ENCODE measurements at places on chromosomes 1 and 21. TPM values are rescaled to one million over a fixed set of nuclear protein-coding genes. Genes with fewer than 3 reads are reported as not detected.

The MYOG gene
- not detected for total RNA-seq

The PSMA5 gene
- total RNA-seq, result 75.5 TPM

The ADAMTSL4 gene
- total RNA-seq, result 0.56 TPM

GRCh38 chr1:214720561-214720960 lies 117.6 kb downstream of the CENPF start:
- H3K36me3 ChIP-seq, result no peaks in the 10 kb centered on the region
- no peaks in the 10 kb centered on the region for H3K4me1 ChIP-seq
- H3K27ac ChIP-seq, result no peak overlapping the region
- peak; percentile 82 for DNase-seq
- H3K27me3 ChIP-seq, result no peaks in the 10 kb centered on the region

DNA sequence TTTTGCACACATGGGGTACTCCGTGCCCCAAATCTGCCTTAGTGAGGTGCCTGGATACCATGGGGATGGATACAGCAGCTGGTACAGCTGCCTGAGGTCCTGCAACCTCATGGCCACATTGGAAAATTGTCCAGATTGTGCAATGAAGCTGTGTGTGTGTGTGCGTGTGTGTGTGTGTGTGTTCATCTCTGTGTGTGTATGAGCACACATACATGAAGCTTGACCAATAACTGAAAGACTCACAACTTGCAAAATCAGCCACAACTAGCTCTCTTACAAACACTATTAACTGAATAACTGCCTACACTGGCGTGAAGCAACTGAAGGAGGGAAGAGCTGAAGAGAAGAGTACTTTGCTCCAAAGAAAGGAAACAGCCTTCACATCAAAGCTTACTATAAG lies 78.1 kb downstream of the ERG start:
- peaks cover 10% of the 10 kb centered on the region for H3K27me3 ChIP-seq
- no peak overlapping the region for H3K4me3 ChIP-seq
- no peaks in the 10 kb centered on the region for H3K4me1 ChIP-seq
- H3K36me3 ChIP-seq, result no peaks in the 10 kb centered on the region

DNA sequence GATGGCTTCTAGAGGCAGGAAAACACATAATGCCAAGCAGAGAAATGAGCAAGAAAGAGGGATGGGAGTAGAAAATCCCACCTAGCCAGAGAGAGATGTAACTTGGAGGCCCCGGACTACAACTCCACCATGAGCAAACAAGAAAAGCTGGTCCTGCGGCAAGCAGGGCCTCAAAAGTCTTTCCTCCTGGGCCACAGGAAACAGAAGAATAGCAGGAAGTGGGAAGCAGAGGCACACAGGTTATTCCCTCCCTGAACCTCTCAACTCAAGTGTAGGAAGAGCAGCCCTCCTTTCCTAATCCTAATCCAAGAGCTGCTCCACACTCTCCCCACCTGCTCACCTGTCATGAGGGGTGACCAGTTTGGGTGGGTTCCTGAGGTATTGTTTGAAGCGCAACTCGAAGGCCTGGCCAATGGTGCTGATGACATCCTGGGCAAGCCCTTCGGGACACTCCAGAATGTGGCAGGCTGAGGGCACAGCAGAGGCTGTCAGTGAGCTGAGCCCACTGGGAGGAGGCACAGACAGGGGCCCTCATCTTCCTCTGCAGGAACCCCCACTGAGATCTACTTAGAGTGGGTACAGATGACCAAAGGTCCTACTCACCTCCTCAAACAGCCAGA lies 3.1 kb downstream of the SHC1 start:
- no peak overlapping the region for H3K27ac ChIP-seq
- no peak for DNase-seq
- H3K4me1 ChIP-seq, result peaks cover 15% of the 10 kb centered on the region
- H3K36me3 ChIP-seq, result peaks cover 54% of the 10 kb centered on the region

GRCh38 chr1:165828669-165829329 lies 1.4 kb downstream of the UCK2 start:
- H3K4me1 ChIP-seq, result peaks cover 6% of the 10 kb centered on the region
- peak; percentile 90 for DNase-seq
- no peaks in the 10 kb centered on the region for H3K36me3 ChIP-seq

DNA sequence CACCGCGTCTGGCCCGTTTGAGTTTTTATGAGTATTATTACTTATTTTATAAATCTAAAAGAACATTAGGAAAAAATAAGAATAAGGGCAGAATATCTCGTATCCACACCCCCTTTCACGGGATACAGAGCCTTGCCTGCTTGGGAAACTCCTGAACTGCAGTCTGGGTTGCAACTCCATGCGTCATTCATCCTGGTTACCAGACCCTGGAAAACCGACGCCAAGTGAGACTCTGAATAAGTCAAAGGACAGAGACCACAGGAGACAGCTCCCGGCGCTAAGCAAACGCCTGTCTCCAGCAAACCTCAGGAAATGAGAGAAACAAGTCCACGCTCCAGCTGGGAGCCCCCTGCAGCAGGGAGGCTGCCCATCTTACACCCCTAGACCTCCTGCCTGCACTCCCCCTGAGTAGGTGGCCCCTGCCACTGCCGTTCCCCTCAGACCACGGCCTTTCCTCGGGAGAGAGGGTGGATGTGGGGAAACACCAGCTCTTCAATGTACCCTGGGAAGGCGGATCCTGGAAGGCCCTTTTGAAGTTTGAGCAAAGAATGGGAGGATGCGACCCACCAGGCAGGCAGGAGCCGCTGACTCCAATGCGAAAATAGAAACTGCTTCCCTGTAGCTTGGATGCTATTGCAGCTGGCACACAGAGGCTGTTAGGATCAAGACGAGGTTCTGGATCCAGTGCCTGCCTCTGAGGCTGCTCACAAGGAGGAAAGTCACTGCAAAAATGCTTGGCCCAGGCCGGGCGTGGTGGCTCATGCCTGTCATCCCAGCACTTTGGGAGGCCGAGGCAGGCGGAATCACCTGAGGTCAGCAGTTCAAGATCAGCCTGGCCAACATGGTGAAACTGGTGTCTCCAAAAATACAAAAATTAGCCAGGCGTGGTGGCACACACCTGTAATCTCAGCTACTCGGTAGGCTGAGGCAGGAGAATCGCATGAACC lies 37.7 kb upstream of the GPR157 start:
- H3K27me3 ChIP-seq, result no peaks in the 10 kb centered on the region
- DNase-seq, result peak; percentile 89
- peaks cover 31% of the 10 kb centered on the region for H3K4me1 ChIP-seq
- H3K4me3 ChIP-seq, result no peak overlapping the region

- no peak overlapping the region for H3K27ac ChIP-seq
- H3K27me3 ChIP-seq, result no peaks in the 10 kb centered on the region
- H3K4me3 ChIP-seq, result no peak overlapping the region
Observed at GRCh38 chr1:91660708-91661107, 160.1 kb downstream of the CDC7 start.
